Heart left ventricle (tissue), 16 donors: ENCODE measurements at places on chromosomes 7 and 10. TPM values are rescaled to one million over a fixed set of nuclear protein-coding genes. Genes with fewer than 3 reads are reported as not detected.

TAS2R5 gene
- 0.45 TPM for total RNA-seq

CNOT4 gene
- total RNA-seq = 28.0 TPM

BTBD16 gene
- total RNA-seq = 0.25 TPM

ABCC2 gene
- 0.72 TPM for total RNA-seq

ZPBP gene
- total RNA-seq = not detected

MOSPD3 gene
- 6.7 TPM for total RNA-seq

PDZD7 gene
- 0.97 TPM for total RNA-seq

ASB15 gene
- 76.7 TPM for total RNA-seq

ECD gene
- 17.9 TPM for total RNA-seq

CALML3 gene
- not detected for total RNA-seq

BLNK gene
- total RNA-seq = 0.98 TPM

DUS4L gene
- total RNA-seq = 8.7 TPM

FANK1 gene
- not detected for total RNA-seq

GIMAP6 gene
- 37.1 TPM for total RNA-seq

KNDC1 gene
- total RNA-seq = 0.05 TPM

LRMDA gene
- total RNA-seq = 7.7 TPM

ELAPOR2 gene
- 4.6 TPM for total RNA-seq

FLNC gene
- total RNA-seq = 848 TPM

LRRC4 gene
- total RNA-seq = 5.0 TPM

ATOH7 gene
- not detected for total RNA-seq

HECW1 gene
- total RNA-seq = 0.23 TPM

LIPN gene
- not detected for total RNA-seq
